Stimulated activated CD4-positive, alpha-beta T cell treated with anti-CD3 and anti-CD28 coated beads, Interleukin-4, amount 100 ng/mL, for 48 hours (primary cell): ENCODE measurements at places on chromosomes 12 and 14.

DNA sequence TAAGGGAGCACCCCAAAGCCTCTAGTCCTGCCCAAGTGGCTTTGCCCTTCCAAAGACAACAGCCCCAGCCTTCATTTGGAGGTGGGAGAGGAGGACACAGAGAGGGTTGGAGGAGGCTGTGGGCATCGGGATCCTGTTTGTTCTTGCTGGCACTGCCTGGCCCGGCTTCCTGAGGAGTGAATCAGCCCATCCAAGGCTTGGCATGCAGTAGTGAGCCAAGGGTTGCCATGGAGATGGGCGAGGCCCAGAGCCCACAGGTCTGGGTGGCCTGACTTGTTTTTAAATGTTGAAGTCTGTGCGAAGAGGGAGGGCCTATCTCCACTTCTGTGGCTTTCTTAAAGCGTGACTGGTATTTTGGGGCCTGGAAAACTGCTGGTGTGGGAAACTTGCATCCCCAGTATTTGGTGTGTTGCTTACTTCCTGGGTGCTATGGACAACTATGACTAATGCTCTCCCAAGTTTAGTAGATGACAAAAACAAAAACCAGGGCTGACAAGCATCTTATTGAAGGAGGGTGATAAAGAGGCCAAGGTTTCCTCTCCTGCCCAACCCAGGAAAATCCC lies 15.8 kb downstream of the CD9 start:
- DNase-seq, result no peak

- DNase-seq, result no peak
Observed at GRCh38 chr14:51228890-51229289, 11.2 kb upstream of the TMX1 start.

GRCh38 chr12:57315681-57316080 lies 64.7 kb upstream of the STAC3 start:
- no peak for DNase-seq

DNA sequence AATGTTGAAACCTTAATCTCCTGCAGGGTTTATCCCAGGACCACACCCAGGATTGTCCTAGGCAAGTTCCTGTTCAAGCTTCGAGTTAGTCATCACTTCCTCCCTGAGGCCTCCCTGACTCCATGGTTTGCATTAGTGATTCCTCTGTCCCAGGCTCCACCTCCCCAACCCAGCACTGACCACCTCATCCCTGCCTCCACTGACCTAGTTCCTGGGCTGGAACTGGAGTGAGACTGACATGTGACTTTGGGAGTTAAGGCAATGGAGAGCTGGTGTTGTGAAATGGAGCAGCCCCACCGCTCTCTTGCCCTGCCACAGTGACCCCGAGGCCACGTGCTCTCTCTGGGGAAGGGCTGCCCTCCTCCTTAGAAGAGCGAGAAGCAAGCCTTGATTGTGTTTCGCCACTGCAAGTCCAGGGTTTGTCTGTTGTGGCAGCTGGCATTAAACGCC lies 15.8 kb upstream of the DTX1 start:
- no peak for DNase-seq

GRCh38 chr12:31226639-31227038 lies 99.3 kb downstream of the SINHCAF start:
- DNase-seq, result no peak

DNA sequence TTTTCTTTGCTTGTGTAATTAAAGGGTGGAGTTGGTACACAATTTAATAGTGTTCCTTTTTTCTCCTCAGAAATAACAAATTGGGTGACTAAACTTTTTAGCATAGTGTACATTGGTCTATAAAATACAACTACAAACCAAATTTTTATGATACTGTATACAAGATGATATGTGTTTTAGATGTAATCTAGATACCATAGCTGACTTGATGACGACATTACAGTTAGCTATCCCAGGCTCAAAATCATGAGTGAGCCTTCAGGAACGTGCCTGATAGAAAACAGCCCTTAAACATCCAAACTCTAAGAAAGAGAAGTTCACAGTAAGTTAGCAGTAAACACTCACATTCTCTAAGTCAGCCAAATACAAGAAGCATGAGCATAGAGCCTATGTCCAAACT lies 99.0 kb upstream of the SSTR1 start:
- DNase-seq, result no peak

- DNase-seq, result no peak
Observed at GRCh38 chr12:5204831-5205230, 161.2 kb downstream of the KCNA5 start.

DNA sequence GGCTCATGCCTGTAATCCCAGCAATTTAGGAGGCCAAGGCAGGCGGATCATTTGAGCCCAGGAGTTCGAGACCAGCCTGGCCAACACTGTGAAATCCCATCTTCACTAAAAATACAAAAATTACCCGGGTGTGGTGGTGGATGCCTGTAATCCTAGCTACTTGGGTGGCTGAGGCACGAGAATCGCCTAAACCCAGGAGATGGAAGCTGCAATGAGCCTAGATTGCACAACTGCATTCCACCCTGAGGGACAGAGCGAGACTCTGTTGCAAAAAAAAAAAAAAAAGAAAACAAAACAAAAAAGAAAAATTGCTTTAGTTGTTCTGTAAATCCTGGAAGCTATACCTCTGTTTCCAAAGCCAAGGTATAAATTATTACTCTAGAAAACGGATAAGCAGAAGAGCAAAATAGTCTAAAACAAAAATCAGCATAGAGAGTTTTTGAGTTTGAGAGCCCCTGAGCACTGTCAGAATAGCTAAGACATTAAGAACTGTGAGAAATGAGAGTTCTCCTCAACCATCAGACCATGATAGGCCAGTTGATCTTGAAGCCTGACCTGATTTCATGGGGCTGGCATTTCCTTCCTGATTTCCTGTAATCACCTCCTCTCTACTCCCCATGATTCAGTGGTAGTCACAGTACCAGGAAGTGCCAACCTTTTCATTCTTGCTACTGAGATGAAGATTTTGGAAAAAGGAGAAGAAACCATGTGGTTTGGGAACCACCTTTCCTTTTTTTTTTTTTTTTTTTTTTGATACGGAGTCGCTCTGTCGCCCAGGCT lies 31.7 kb downstream of the ATP2A2 start:
- no peak for DNase-seq

GRCh38 chr14:32940711-32941667 lies 2.3 kb downstream of the NPAS3 start:
- DNase-seq, result no peak

DNA sequence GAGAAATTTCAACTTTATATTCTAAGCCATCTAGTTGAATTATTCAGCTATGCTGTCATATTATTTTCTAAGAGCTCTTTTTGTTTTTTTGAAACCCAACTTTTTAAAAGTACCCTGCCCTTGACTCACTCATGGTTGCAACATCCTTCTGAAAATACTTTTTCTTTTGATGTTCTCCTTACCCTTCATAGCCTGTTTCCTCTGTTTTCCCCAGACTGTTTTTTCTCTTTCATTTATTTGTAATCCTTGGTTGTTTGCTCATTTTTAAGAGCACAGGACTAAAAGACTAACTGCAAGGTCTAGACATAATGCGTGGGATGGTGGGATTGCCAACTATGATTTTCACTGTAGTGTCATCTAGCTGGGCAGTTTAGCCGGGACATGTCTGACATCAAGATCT lies 21.2 kb upstream of the CDKL1 start:
- no peak for DNase-seq

GRCh38 chr12:64991121-64991611 lies 129.9 kb downstream of the WIF1 start:
- no peak for DNase-seq

GRCh38 chr14:40340708-40341107 lies 908.5 kb upstream of the FBXO33 start:
- no peak for DNase-seq

GRCh38 chr12:561908-562593 lies 101.2 kb downstream of the NINJ2 start:
- no peak for DNase-seq

DNA sequence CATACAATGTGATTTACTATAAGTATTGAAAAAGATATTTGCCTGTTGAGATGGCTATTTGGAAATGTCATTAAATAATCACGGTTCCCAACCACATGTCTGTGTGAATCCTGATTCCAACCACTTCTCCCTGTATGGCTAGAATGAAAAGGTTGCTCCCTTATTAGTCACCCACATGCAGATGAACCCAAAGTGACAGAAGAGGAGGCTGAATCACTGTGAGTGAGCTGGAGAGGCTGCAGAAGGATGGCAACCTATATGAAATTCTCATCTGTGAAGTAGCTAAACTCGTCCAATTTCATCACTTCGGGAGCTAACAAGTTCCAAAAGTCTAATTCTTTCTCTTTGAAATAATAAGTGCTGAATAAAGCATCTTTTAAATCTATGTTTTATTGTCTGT lies 300.5 kb downstream of the PRKD1 start:
- no peak for DNase-seq

DNA sequence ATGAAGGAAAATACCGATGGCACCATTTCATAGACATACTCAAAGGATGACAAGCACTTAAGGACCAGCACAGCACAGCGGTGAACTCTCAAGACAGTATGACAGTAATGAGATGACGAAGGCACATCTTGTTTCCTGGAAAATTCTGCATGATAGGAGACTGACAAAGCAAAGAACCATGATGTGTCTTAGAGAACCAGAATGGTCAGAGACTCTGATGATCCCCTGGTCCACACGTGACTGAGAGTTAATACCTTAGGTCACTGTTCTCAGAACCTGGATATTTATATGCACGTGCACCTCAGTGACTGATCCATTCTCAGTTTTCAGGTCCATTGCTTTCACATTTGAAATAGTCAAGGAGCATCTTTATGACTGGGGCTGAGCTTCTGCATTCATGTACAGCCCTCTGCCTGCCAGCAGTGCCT lies 35.3 kb downstream of the PROX2 start:
- no peak for DNase-seq

DNA sequence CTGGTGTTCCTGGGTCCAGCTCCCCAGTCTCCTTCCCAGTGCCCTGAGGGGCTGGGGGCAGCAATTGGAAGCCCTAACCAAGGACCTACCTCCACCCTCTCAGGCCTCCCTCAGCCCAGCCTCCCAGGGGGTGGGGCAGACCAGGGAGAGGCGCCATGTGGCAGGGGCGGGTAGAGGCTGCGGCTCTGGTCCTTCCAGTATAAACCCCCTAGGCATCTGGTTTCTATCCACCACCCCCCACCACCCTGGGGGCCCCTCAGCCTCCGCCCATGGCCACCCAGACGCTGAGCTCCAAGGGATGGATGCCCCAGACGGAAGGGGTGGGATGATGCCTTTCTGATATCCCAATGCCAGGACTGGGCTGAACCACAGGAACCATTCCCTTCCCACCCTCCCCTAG lies 2.8 kb upstream of the SP7 start:
- no peak for DNase-seq

GRCh38 chr12:44775901-44776300 lies 100.2 kb downstream of the NELL2 start:
- no peak for DNase-seq
